ENCODE measurements at places on chromosomes 16 and 17.

DNA sequence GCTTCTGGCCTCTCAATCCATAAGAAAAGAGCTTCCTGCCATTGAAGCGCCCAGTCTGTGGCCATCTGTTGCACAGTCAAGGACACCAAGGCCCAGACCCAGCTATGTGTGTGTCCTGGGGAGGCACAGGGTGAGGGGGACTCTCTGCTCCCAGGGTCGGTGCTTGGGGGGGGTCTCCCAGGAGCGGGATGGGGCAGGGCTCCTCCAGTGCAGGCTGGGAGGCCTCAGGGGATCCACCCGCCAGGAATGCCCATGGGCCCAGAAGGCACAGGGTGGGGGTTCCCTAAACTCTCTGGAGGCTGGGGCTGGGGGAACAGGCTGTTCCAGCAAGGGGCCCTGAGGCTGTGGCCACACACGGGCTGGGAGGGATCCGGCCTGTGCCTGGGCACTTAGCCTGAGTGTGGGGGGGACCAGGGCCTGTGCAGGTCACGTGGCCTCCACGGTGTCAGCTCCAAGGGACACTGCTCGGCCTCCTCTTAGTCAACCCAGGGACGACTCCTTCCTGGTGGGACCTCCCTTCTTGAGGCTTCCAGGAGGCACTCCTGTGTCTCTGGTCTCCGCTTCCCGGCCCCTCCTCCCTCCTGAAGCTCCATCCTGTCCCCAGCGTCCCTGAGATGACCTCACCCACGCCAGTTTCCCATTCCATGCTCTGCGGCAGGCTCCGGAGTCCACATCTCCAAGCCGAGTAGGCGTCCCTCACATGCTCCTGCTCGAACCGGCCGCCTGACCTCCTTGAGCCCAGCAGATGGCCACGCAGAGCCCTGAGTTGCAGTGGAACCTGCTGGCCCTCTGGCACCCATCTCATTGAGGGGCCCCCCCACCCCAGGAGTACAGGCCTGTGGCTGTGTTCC, 23.1 kb upstream of the BAHCC1 start:
- DNase-seq = peak; percentile 85

DNA sequence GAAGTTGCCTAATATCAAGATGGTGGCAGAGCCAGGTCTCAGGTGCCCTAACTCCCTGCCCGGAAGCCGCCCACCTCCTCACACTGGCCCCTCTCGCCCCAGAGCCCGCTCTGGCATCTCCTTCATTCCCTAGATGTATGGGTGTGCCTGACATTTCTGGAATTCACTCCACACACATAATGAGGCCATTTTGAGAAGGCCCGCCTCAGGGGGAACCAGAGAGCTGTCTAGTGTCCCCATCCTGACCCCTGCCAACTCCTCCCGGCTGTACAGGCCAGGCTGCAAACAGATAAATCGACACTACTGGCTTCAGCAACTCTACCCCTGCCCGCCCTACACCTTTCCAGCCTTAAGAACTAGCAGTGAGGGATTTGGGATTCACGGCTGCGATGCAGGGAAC, 7.7 kb downstream of the WNT3 start:
- no peak for DNase-seq

GRCh38 chr17:17541640-17542001, 45.4 kb upstream of the RASD1 start:
- DNase-seq = no peak

GRCh38 chr17:147796-148740, 10.7 kb downstream of the SCGB1C2 start:
- DNase-seq = peak; percentile 4

GRCh38 chr16:17830651-17831050, 359.9 kb upstream of the XYLT1 start:
- DNase-seq = no peak

- DNase-seq = no peak
Measured at GRCh38 chr17:74839990-74840852, 19.5 kb downstream of the GRIN2C start.

GRCh38 chr17:68452724-68453290, 4.5 kb downstream of the WIPI1 start:
- DNase-seq = peak; percentile 60

- DNase-seq = no peak
Measured at GRCh38 chr17:43193251-43193650, 18.4 kb upstream of the TMEM106A start.

- no peak for DNase-seq
Measured at GRCh38 chr16:82735673-82736091, 108.9 kb downstream of the CDH13 start.

- peak; percentile 7 for DNase-seq
Measured at GRCh38 chr17:83136931-83137330, 57.5 kb downstream of the METRNL start.

Measured in WERI-Rb-1 (cell line).